Tibial artery (tissue), 4 donors: ENCODE measurements at places on chromosomes 1 and 21.

DNA sequence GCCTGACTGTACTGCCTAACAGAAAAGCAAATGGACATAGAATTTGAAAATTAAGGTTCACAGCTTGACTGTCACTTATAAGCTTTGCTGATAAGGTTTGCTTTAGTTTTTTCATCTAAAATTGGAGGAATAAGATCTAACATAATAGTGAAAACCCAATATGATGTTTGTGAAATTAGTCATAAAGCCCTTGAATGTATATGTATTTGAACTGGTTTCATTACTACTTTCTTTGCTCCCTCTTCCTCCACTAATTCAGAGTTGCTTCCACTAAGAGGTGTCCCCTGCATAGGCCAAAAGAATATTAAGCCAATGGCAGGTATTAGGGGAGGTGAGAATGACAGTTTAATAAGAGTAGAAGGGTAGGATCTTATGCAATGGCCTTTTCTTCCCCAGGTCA, 10.5 kb downstream of the PRPF38A start:
- DNase-seq: no peak

GRCh38 chr1:64505944-64506655, 36.2 kb downstream of the CACHD1 start:
- DNase-seq: no peak

DNA sequence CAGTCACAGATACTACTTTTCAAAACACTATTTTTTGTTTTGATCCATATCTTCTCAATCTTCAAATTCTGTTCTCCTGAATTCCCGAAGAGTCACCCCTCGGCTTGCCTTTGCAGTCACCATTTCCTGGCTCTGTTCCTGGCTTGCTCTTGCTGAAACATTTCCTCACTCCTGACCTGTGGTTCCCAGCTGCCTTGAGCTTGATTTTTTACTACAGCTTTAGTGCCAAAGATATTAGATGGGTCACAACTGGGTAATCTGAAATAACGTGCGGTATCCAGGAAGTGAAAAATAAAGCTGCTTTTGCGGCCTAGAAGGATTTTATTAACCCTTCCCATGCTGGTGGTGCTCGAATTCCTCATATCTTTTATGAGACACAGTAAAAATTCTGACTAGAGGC, 318.8 kb downstream of the PCP4 start:
- no peak for DNase-seq

DNA sequence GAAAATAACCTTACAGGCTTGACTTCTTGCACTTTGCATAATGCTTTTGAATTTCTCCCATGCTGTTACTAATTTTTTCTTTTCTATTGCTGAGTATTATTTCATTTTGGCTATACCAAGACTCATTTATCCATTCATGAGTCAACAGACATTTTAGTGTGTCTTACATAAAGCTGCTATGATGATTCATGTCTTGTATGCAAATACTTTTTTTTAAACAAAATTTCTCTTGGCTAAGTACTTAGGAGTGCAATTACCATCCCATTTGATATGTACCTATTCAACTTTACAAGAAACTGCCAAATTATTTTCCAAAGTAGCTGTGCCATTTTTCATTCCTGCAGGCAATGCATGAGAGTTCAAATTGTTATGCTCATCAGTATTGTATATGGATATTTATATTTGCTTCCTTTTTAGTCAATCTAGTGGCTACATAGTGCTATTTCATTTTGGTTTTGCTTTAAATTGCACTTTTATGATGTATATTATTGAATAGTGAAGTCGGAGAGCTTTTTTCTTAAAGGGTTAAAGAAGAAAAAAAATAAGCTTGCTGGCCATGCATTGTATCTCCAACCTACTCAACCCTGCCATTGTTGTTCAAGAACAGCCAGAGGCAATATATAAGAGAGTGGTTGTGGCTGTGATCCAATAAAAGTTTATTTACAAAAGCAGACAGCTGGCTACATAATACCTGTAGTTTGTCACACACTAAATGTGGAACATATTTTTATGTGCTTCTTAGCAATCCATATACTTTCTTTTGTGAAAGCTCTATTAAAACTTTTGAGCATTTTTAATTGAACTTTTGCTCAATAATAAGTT, 862.8 kb downstream of the KCNT2 start:
- no peak for DNase-seq

DNA sequence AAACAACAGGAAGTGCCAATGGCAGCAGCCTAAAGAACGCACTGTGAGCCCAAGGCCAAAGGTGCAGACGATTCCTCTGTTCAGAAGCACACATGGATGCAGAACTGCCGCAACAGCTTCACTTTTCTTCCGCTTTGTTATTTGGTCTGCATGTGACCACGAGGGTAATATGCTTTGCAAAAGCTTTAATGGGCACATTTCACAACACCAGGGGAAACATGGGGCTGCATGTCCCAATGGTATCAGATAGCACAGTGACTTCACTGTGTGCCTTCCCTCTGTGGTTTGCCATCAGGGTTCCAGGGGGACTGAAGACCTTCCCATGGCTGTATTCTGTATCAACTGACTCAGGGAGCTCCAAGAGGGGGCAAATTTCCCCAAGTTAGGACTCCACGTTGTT, 28.3 kb downstream of the THAP3 start:
- no peak for DNase-seq

GRCh38 chr1:13583595-13583965, at the start of gene PDPN:
Gene PDPN, plus strand, starts transcription at chr1:13583832. Its CDS starts 202 bp downstream, at chr1:13584034.
- DNase-seq: peak; percentile 66

DNA sequence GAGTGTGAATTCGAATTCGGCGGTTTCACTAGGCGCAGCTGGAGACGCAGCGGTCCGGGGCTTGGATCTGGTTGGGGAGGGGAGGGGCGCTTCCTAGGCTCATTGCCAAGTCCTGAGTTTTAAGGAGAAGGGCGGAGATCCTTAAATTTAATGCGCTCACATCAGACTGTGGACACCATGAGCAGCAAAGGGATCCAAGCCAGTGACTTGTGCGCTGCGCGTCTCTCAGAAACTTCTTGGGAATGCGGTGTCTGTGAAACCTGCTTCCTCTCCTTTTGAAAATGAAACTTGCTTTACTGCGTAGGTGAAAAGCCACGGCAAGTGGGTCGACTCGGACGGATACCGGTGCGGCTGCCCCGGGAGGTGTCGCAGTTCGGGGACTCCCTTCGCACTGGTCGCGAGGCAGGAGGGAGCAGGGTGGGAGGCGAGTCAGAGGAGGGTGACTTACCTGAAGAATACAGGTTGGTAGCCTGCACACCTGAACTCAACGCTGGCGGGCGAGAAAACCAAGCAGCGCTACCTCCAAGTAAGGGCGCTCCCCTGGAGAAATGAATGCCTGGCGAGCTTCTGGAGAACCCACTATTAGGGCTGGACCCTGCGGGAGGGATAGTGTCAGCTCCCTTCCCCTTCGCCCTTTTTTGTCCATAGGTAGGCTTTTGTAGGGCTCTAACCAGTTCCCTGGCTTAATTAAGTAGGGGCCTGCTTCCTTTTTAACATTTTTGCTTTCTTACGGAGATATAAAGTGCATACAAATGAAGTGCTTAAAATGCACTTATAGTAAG, 992 bp downstream of the TENT5C start:
- no peak for DNase-seq

DNA sequence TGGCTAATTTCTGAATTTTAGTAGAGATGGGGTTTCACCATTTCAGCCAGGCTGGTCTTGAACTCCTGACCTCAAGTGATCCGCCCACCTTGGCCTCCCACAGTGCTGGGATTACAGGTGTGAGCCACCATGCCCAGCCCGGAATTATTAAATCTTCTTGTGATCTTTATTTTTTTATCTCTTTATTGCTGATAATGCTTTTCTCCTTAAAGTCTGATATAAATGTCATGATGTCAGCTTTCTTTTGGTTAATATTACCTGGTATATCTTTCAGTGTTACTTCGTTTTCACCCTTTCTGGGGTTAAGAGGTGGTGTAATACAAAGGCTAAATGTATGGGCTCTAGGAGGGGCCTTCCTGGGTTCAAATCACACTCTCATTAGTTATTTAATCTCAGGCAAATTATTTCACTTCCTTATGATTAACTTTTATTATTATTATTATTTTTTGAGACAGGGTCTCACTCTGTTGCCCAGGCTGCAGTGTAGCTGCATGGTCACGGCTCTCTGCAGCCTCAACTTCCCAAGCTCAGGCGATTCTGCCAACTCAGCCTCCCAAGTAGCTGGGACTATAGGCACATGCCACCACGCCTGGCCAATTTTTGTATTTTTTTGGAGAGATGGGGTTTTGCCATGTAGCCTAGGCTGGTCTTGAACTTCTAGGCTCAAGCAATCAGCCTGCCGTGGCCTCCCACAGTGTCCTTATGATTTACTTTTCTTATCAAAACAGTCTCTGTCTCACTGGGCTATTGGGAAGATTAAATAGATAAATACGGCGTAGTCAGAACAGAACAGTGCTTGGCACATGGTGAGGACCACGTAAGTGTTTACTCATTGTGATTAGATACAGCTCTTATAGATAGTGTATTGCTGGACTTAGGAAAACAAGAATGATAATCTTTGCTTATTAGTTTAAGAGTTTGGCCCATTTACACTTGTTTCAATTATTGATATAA, 216.5 kb downstream of the URB2 start:
- no peak for DNase-seq

DNA sequence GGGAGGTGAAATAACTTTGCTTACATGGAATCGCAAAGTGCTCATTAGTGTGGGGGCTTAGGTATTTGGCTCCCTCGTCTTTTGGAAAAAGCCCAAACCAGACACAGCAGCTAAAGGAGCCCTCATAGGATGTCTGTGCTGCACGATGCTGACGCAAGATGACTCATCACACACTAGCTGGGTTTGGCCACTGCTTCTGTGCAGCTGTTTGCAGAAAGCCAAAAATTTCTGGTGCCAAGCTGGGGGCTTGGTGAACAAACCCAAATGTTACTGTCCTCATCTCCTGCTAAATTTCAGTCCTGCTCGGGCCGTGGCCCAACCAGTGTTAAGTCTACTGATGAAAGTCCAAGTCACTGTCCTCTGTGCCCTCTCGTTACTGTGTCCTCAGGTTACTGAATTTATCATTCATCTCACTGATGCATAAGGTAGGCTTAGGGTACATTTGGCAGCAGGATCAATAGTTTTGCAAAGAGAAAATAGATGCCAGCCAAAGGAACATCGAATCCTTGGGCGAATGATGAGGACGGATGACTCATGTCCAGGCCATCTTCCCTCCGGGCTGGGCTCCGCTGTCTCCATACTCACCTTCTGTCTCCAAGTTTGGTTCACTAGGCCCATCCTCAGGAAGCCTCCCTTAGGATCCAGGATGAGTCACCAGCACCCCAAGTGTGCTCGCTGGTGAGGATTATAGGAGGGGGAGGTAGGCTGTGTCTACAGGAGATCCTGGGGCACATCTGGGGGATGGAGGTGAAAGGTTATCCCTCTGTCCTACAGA, 177.7 kb downstream of the ADSS2 start:
- peak; percentile 73 for DNase-seq

DNA sequence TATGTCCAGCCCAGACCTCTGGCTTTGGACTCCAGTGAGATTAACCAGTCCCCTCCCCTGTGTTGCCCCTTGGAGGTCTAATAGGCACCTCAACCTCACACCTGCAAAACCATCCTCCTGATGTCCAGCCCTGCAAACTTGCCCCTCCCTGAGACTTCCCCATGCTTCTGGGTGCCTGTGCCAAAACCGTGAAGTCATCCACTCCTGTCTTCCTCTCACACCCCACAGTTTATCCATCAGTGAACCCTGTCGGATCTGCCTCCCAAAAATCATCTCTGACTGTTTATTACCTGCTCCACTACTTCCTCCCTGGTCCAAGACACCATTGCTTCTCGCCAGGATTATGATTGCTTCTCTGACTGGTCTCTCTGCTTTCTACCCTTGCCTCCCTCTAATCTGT, 31.7 kb upstream of the PADI1 start:
- no peak for DNase-seq

DNA sequence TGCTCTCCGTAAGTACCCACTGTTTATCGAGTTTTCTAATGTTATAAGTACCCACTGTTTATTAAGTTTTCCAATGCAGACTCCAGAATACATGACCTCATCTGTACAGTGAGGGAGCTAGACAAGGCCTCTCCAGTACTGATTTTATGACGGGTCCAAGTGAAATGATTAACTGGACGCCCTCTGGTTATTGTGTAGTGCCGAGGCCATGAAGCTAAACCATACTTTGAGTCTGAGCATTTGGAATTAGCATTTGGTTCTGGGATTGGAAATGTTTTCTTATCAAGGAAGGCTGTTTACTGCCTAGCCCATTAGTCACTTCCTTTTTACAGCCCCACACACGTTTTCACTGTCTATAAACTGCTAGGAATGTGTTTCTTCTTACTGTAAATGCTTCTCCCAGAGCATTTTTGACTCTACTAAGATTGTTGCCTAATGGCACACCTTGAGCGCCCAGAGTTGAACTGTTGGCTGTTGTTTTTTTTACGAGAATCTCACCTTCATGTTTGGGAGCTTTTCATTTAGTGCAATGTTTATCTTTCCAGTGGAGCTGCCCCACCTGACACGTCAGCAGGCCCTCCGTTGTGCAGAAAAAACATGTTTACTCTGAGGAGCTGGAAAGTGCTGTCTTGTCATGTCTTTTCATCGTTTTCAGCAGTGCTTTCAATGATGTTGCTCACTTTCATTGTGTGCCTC, 26.9 kb downstream of the SPATA46 start:
- DNase-seq: no peak

- peak; percentile 85 for DNase-seq
These were observed 503.9 kb upstream of the USP24 start for GRCh38 chr1:55718758-55719671.

DNA sequence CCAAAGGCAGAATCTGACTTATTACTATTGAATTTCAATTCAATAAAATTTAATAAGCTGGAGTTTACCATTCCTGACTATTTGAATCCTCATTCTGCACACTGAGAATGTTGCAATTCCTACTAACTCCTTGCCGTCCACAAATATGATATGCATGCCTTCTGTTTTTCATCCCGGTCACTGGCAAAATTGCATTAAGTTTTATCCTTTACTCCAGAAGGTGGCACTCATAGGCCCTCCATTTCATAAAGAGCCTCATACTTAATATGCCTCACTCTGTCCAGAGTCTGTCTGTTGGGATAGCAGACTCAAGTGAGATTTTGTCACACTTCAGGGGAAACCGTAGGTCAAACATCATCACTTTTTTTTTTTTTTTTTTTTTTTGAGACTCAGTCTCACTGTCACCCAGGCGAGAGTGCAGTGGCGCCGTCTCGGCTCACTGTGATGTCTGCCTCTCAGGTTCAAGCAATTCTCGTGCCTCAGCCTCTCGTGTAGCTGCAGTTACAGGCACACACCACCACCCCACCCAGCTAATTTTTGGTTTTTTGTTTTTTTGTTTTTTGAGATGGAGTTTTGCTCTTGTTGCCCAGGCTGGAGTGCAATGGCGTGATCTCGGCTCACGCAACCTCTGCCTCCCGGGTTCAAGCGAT, 27.3 kb downstream of the F11R start:
- no peak for DNase-seq

DNA sequence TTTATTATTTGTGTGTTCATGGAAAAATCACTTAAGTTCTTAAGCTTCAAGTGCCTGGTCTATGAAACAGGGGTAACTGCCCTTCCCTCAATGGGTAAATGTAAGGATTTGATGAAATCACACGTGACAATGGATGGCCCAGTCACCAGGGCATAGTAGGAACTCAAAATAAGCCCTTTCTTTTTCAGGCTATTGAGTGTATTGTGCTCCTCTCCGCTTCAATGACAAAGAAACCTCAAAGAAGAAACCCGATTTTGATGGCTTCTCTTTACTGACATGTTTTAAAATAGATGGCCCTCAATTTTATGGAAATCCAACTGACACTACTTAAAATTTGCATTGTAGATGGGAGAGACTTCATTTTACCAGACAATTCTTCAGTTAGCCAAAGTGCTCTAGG, 543.5 kb downstream of the OMA1 start:
- DNase-seq: no peak

GRCh38 chr1:33792216-33792615, 71.7 kb upstream of the HMGB4 start:
- no peak for DNase-seq

GRCh38 chr1:217482356-217483102, 148.4 kb downstream of the GPATCH2 start:
- DNase-seq: no peak
